ENCODE measurements at places on chromosomes 3 and 15.

DNA sequence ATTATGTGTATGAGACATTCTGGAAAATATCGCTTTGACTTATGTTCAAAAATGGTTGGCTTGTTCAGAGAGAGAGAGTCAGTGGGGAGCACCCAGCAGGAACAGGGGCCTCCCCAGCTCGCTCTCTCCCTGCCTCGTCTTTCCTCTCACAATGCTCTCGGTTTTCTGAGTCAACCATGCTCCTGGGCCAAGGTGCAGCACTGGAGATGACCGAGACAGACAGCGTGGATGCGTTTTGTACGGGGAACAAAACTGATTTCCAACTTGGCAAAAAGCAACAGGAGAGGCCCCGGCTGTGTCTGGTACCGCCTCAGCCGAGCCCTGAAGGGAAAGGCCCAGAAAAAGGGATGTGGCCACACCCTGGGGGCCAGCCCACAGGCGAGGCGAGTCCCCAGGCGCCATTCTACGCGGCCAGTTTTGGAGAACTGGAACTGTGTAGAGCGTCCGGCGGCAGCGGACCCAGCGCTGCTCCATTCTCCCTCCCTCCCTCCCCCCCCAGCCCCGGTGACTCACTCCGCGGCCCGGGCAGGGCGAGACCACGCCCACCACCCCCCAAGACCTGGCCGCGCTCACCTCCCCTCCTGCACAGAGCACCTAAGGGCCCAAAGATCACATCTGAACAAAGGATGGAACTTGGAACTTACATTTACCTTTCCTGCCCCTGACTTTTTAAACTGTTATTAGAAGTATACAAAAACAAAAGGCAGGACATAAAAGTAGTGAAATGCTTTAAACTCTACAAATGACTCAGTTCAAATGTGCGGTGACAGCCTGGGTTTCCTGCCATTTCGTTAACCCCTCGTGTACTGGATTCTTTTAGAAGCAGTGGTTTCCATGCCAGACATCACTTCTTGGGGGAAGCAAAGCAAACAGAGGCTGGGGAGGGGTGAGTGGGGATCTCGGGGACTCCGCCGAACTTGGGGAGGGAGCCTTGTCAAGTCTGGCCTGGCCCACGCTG, 12.7 kb downstream of the ATP10A start:
- peak overlapping the region; percentile 52 for H3K27ac ChIP-seq
- H3K36me3 ChIP-seq = no peaks in the 10 kb centered on the region
- no peaks in the 10 kb centered on the region for H3K27me3 ChIP-seq
- H3K4me3 ChIP-seq = peak overlapping the region; percentile 43
- DNase-seq = peak; percentile 28
- peaks cover 4% of the 10 kb centered on the region for H3K4me1 ChIP-seq

DNA sequence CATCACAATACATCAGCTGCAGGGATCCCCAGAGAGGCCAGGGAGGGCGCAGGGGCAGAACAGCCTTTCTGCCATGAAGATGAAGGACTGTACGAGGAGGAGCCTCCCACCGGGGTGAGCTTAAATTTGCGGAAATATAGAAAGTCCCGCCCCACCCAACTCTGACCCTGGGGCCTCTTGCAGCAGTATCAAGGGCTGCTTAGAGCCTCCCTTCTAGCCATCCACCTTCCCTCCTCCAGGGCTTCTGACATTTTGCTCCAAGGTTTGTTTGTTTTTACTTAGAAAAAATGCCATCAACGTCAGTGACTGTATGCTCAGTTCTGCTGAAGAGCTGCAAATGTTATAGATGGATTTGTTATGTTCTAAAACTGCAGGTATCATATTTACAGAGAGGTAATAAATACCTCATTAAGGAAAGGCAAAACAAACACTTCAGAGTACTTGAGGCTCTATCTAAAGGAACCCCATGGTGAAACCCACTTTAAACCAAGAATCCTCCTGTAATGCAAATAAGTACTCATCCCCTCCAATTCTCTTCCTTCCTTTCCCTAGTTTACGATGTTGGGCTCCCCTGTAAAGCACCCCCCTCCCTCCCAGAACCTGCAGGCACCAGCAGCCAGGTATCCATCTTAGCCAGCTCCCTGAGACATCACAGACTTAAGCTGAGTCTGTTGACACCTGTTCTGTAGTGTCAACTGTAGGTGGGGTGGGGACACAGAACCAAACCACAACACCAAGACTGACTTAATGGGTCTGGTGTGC, 30.5 kb downstream of the RFTN1 start:
- H3K36me3 ChIP-seq = no peaks in the 10 kb centered on the region
- H3K4me3 ChIP-seq = no peak overlapping the region
- DNase-seq = peak; percentile 5
- H3K27me3 ChIP-seq = no peaks in the 10 kb centered on the region

- no peaks in the 10 kb centered on the region for H3K27me3 ChIP-seq
- H3K4me1 ChIP-seq = peaks cover 4% of the 10 kb centered on the region
- no peak overlapping the region for H3K4me3 ChIP-seq
- H3K36me3 ChIP-seq = peaks cover 38% of the 10 kb centered on the region
- DNase-seq = no peak
These were observed 46.4 kb downstream of the TMEM44 start for GRCh38 chr3:194586836-194587235.

GRCh38 chr15:59294574-59295260, 78.0 kb downstream of the MYO1E start:
- DNase-seq = no peak
- no peaks in the 10 kb centered on the region for H3K27me3 ChIP-seq
- no peak overlapping the region for H3K4me3 ChIP-seq
- H3K4me1 ChIP-seq = peaks cover 4% of the 10 kb centered on the region

GRCh38 chr15:94229591-94230369, 1.6 kb upstream of the MCTP2 start:
- no peak overlapping the region for H3K4me3 ChIP-seq
- peaks cover 3% of the 10 kb centered on the region for H3K27me3 ChIP-seq

DNA sequence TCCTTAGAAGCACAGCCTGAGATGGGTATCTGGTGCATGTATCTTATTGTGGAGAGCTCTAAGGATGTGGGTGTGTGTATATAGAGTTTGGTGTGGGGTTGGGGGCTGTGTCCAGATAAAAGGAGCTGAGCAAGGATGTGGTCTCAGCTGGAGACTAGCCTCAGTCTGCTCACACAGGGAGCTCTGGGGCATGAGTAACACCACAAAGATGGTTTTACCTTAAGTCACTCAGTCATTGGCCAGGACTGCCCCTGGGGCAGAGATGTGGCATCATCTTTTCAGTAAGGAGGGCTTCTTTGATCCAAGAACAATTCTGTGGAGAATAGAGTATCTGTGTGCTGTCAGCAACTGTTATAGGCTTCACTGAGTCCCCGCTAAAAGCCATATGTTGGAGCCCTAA, 163.4 kb upstream of the NUDT16 start:
- no peak for DNase-seq
- no peaks in the 10 kb centered on the region for H3K36me3 ChIP-seq

- H3K27ac ChIP-seq = no peak overlapping the region
- H3K4me1 ChIP-seq = no peaks in the 10 kb centered on the region
- H3K27me3 ChIP-seq = no peaks in the 10 kb centered on the region
- peaks cover 3% of the 10 kb centered on the region for H3K36me3 ChIP-seq
- no peak for DNase-seq
These were observed 82.1 kb upstream of the LRRFIP2 start for GRCh38 chr3:37256447-37256846.

DNA sequence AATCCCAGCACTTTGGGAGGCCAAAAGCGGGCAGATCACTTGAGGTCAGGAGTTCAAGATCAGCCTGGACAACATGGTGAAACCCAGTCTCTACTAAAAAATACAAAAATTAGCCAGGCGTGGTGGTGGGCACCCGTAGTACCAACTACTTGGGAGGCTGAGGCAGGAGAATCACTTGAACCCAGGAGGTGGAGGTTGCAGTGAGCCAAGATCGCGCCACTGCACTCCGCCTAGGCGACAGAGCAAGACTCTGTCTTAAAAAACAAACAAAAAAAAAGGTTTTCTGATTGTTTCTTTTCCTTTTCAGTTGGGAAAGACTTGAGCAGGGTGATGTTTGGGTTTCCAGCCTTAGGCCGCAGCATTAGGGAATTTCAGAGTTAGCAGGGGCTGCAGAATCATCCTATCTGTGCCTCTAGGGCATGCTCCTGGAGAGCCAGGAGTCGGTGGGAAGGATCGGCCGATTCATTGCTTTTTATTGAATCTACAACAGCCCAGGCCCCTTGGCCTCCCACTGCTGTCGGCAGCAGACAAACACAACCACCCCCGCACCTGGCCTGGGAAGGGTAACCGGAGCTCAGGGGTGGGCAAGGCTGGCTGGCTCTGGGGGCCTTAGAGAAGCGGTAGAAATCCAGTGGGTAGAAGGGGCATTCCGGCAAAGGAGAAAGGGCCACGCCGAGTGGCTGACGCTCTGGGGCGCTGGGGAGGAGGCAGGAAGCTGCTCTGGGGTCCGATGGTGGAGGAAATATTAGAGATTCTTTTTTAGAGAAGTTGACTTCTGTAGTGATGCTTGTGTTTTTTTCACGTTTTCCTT, 6.3 kb downstream of the CHAC1 start:
- H3K27me3 ChIP-seq = no peaks in the 10 kb centered on the region
- no peak for DNase-seq

DNA sequence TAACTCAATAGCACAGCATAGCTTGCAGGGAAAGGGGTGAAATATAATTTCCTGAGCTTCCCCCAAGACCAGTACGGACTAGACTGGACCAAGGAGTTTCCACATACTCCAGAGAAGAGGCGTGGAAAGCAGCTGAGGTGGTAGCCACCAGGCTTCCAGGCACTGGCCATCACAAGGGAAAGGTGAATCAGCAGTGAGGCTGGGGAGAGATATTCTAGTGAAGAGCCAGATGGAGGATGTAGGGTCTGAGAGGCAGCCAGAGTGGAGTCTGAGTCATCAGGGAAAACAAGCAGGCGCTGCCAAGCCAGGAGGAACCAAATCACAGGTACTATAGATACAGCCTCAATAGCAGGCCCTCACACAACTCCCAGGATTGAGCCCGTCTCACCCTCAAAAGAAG, 9.6 kb upstream of the RASA2 start:
- no peak for DNase-seq
- no peaks in the 10 kb centered on the region for H3K36me3 ChIP-seq
- H3K4me1 ChIP-seq = no peaks in the 10 kb centered on the region
- H3K27ac ChIP-seq = no peak overlapping the region

DNA sequence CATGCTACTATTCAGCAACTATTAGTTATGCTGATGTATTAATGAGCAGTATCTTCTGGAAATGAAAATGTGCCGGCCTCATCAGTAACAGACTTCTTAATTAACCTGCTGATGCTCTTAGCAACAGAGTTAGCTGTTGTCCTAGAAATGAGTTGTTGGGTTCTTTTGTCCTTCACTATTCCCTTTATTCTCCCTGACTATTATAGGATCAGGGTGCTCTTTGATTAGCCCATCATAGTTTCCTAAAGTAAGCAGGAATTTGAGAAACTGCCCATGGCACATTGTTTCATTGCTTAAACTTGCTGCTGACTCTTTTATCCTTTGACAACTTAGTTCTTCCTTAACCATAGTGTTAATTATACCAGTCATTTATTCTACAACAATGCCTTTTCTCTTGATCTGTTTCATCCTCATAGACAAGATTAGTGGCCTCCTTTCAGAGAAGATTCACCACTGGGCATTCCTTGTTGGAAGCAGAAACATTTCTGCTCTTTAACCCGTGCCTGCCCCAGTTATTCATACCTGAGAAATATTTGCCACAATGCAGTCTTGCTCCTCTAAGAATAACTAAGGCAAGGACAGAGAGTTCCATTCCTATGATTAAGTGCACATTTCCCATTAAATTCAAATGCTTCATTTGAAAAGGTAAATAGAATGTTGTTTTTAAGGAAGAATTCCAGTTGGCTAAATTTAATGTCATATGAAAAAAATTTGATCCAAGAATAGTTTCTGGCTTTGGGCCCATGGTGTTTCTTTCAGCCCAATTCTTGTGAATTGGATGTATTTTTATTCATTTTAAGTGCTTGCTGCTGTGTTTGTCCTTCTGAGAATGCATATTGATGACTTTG, 573.3 kb upstream of the TBL1XR1 start:
- no peak overlapping the region for H3K27ac ChIP-seq
- H3K27me3 ChIP-seq = no peaks in the 10 kb centered on the region
- DNase-seq = no peak
- no peak overlapping the region for H3K4me3 ChIP-seq
- no peaks in the 10 kb centered on the region for H3K36me3 ChIP-seq
- H3K4me1 ChIP-seq = no peaks in the 10 kb centered on the region

- no peak overlapping the region for H3K27ac ChIP-seq
- DNase-seq = peak; percentile 46
- no peaks in the 10 kb centered on the region for H3K36me3 ChIP-seq
- H3K4me3 ChIP-seq = no peak overlapping the region
These were observed 9.4 kb upstream of the MGLL start for GRCh38 chr3:127831723-127832172.

DNA sequence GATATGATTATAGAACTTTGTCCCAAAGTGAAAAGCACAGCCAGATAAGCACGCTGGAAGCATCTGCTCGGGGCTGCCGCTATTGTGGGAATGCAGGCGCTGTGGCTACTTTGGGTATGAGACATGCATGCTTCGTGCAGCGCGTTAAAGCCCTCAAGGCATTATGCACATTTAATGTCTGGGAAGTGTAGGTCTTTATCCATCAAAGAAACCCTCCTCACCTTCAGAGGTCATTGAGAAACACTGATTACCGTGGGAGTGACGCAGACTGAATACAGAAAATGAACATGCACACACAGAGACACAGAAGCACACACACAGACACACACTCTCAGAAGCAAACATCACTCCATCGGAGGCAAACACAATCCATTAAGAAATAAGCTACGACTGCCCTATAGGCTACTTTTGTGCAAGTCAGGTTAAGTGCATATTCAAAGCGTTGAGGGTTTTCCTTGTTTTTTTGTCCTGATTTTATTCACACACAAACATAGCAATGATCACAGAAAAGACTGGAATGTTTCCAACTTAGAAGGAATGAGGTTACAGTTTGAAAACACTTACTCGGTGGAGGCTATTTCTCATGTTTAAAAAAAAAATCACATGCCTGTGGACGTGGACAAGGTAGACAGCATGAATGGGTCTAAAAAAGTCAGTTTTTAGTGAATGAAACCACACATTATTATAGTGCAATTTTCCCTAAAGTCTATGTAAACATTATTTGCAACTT, 68.5 kb downstream of the PLCH1 start:
- peak; percentile 62 for DNase-seq
- H3K4me3 ChIP-seq = peak overlapping the region; percentile 42
- no peaks in the 10 kb centered on the region for H3K4me1 ChIP-seq

GRCh38 chr15:70651303-70651845, 112.0 kb downstream of the UACA start:
- no peaks in the 10 kb centered on the region for H3K36me3 ChIP-seq
- H3K4me3 ChIP-seq = no peak overlapping the region
- H3K27ac ChIP-seq = no peak overlapping the region
- H3K27me3 ChIP-seq = no peaks in the 10 kb centered on the region
- peaks cover 2% of the 10 kb centered on the region for H3K4me1 ChIP-seq

DNA sequence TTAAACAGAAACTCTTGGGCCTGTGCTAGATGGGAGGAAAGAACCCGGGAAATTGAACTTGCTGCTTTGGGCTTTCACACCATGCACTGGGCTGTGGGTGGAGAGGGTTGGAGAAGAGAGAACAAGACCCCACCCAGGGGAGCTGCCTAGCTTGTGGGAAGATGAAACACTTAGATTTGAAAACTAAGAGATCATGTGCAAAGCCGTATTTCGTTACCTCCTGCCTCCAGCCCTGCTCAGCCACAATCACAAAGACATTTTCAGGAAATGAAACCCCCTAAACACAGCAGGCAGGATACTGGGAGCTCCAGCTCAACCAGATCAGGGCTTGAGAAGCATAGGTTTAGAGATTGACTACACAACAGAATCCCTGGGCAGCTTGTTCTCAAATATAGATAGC, 183.0 kb upstream of the C2CD4B start:
- H3K36me3 ChIP-seq = no peaks in the 10 kb centered on the region
- H3K4me1 ChIP-seq = no peaks in the 10 kb centered on the region
- DNase-seq = no peak
- H3K4me3 ChIP-seq = no peak overlapping the region

Data from small intestine (tissue), 16 donors.